ENCODE measurements at places on chromosomes 3 and 15.

DNA sequence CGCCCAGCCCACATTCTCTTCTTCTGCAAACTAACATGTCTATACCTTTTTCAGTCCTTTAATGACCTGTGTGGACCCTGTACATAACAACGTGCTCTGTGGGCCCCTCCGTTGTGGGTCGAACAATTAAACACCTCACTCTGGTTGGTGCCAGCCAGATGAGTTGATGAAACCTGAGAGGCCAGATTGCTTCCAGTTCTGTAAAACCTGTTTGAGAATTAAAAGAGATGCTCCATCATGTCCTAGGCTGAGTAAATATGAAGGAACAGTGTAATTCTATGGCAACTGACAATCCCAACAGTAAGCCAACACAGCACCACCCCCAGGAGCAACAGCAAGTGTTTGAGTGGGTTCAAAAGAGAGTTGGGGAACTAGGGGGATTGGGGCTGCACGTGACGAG is 5.7 kb upstream of the THBS1 start:
- no peak for DNase-seq

DNA sequence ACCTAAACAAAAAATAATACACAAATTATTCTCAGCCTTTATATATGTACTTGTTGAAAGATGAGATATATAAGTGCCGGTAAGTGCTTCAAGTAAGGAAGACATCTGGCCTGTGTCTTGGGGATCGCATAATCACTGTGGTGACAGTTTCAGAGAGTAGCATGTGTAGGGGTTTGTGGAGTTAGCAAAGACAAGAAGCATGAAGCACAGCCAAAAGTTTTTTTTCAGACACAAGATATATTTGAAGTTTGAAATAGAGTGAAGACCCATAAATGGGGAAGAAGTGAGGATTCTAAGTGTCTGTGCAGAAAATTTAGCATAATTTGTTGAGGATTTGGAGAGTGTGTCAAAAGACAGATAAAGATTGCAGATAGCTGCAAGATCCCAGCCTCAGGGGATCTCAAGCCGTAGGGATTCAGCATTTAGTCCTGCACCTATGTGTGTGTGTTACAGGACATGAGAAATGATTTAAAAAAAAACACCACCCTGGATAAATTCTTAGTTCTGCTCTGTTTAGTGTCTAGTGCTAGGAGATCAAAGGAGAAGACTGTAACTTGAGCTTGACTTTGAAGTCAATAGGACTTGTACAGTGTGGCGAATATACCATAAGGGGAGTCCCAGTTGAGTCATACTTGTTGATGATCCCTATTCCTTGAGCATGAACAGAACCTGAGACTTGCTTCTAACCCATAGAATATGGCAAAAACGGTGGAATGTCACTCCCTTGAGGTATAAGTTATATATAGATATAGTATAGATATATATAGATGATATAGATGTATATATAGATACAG is 123.9 kb upstream of the GRM7 start:
- DNase-seq = no peak

DNA sequence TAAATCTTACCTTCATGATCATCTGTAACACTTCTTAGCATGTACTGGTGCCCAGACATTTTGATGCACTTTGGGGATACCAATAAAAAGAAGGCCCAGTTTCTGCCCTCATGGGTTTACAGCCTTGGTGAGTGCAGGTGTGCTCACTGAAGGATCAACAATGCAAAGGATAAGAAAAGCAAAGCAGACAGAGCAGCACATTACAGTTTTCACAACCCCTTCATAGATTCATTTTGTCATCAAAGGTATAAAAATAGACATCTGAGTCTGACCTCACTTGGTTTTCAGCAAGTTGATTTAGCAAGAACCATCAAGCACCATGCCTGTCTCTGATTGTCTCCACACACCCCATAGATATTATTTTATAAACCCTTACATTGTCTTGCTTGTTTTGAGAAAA is 77.6 kb downstream of the BFSP2 start:
- no peak for DNase-seq

- DNase-seq = no peak
These were observed 143.5 kb downstream of the PDE8A start for GRCh38 chr15:85125056-85125661.

GRCh38 chr3:65666448-65667091 is 372.1 kb downstream of the MAGI1 start:
- DNase-seq = no peak

DNA sequence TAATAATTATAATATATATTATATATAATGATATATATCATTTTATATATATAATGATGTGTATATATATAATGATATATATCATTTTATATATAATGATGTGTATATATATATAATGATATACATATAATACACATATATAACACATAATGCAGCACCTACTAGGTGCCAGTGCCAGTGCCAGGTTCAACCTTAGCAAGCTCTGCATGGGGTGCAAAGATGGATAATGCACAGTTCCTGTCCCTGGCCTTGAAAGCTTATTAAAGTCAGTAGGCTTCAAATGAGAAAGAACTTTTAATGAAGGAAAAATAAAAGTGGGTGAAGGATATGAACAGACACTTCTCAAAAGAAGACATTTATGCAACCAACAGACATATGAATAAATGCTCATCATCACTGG is 192.7 kb upstream of the SLC2A2 start:
- DNase-seq = no peak

DNA sequence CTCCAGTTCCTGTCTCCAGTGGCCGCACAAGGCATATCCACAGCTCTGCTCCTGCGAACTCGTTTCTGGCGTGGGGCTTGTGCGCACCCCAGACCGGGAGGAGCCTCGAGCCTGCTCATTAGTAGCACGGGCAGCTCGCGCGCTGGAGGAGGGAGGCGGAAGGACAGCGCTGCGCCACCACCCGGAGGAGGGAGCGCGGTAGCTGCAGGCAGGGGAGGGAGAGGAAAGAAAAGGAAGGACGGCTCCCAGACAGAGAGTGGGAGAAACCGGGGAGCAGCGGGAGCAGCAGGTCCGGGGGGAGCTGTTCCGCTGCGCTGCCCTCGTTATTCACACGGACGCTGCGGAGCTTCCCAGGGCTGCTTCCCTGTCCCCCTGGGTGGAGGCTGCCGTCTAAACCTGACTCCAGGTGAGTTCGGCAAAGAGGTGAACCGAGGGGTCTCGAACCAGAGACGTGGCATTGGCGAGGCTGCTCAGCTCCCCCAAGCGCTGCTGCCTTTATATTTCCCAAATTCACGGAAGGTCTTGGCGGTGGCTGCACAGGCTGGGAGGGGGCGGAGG is 121.3 kb upstream of the ZNF717 start:
- DNase-seq = no peak

DNA sequence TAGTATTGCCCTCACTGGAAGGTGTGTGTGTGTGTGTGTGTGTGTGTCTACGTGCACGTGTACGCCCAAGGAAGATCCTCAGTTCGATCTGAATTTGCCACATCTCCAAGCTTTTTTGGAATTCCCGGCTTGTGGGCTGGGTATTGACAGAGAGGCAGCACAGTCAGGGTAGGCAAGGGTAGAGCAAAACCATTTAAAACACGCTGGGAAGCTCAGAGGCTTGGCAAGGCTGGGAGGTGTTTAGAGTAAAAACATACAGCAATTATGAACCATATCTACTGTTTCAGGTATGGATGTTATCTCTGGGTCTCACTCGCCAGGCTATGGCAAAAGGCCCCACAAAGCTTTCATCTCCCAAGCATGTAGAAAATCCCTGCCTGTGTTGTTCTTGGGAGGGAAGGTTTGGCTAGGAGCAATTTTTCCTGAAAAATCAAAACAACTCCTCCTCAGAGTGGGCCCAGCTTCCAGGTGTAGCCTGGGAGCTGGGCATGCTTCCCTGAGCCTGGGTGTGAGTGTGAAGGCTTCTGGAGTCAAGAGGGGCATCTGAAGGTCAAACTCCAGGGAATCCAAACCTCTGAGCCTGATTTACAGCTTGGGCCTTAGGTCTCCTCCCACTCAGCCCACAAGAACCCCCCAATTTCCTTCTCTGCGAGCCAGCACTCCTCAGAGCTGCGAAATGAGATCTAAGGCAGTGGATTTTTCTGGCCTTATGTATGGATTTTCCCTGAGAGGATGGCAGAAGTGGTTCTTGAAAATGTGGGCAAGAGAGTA is 244.8 kb upstream of the TPRG1 start:
- no peak for DNase-seq

DNA sequence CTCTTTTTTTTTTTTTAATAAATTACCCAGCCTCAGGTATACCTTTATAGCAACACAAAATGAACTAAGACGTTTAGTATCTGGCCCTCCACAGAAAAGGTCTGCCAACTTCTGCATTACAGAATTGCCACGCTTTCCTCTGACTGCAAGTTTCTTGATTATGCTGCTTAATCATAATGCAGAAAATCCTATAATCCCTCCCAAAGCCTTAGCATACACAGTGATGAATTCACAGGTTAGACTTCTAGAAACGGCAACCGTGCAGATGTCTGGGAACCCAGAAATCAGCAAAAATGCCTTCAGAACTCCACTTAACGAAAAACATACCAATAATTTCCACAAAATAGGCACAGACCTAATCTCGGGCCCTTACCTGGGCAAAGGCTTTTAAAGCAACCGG is 144.7 kb upstream of the FRMD4B start:
- DNase-seq = no peak

DNA sequence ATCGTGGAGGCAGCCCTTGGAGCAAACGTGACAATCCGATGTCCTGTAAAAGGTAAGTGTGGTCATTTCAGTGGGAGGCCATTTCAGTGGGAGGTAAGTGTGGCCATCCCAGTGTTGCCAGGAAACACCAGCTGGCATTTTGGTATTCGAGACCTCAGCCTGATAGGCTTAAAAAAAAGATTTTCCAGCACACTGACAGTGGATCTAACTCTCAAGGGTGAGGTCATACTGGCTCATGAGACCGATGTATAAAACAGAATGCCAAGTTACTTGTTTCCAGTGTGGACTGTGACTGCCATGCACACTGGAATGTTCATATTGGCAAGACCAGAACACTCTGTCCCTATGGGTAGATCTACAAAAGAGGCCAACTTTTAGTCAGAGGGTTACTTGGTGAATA is 244.4 kb upstream of the GOLGA6L4 start:
- DNase-seq = no peak

GRCh38 chr3:152021951-152022461 is 148.6 kb downstream of the SUCNR1 start:
- no peak for DNase-seq

- no peak for DNase-seq
These were observed 11.3 kb downstream of the ADAM10 start for GRCh38 chr15:58738046-58738707.

DNA sequence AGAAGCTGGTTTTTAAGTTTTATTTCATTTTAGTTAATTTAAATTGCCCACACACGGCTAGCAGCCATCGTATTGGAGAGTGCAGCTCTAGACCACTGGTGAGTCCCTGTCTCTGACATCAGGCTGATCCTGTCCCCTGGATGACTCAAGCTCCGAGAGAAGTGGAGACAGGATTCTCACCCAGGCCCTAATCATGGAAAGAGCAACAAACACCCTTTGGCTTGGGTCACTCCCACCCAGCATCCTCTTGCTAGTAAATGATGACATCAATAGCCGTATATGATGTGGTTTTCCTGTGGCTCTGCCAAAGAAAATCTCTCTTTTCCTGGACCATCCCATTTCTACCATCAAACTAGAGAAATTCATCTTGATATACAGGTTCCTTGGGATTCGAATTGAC is 182.2 kb downstream of the NTRK3 start:
- DNase-seq = no peak

DNA sequence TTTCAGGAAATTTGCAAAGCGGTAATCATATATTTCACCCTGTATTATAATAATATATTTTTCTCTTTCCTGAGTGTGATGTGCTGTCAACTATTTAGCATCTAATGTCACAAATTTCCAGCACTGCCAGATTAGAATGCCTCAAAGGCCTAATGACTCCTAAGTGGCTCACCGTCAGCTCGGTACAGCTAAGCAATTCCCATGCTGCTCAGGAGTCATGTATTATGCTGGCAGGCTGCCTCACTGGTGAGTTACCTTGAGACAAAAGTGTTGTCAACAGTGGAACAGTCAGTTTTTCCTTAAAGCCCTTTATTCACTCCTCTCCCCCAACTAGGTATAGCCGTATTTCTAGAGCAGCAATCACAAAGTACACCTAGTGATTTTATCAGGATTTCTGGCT is 83.6 kb downstream of the NSUN3 start:
- no peak for DNase-seq

DNA sequence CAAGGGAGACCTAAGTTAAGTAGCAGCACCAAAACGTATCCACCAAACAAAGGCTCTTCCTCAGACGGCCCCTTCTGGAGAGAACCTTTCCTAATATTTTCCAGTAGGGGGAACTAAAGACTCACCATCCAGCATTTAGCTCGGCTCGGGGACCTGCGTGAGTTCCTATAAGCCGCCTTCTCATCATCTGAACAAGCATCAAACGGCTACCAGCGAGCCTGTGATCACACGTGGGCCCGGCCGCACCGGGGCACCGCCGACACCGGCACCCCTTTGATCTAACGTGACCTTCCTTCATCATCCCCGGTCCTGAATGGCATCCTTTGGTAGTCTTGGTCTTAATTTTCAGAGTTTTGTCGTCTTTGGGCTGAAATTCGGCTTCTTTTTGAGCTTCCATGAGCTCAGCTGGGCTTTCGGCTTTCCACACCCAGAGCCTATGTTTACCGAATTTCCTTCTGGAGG is 1.4 kb upstream of the ROBO2 start:
- DNase-seq = no peak

- no peak for DNase-seq
These were observed 22.8 kb upstream of the MAP4 start for GRCh38 chr3:48038971-48039481.

GRCh38 chr15:57231559-57231958 is 144.7 kb upstream of the CGNL1 start:
- DNase-seq = no peak

GRCh38 chr3:88810455-88810854 is 297.0 kb upstream of the EPHA3 start:
- DNase-seq = no peak

DNA sequence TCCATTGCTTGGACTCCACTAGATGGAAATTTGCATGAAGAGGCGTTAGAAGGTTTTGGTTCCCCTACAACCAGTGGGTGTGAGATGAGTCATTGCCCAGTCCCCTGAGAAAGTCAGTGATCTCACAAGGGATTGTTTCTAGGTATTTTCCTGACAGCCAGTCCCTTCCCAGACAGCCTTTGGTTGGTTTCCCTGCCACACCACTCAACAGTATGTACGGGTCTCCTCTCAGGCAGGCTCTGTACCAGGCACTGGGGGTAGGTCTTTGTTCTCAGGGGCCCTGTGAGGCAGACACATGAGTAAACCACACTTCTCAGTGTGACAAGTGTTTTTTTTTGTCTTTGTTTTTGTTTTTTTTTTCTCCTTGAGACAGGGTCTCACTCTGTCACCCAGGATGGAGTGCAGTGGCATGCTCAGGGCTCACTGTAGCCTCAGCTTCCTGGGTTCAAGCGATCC is 4.0 kb downstream of the LAMP3 start:
- DNase-seq = no peak

GRCh38 chr15:98737721-98738120 is 89.4 kb downstream of the IGF1R start:
- no peak for DNase-seq
